ENCODE measurements at places on chromosomes 16 and 17. TPM values are rescaled to one million over a fixed set of nuclear protein-coding genes. Genes with fewer than 3 reads are reported as not detected.
A peak's percentile ranks its signal among the peaks of the same experiment; 100 is the strongest.

DNA sequence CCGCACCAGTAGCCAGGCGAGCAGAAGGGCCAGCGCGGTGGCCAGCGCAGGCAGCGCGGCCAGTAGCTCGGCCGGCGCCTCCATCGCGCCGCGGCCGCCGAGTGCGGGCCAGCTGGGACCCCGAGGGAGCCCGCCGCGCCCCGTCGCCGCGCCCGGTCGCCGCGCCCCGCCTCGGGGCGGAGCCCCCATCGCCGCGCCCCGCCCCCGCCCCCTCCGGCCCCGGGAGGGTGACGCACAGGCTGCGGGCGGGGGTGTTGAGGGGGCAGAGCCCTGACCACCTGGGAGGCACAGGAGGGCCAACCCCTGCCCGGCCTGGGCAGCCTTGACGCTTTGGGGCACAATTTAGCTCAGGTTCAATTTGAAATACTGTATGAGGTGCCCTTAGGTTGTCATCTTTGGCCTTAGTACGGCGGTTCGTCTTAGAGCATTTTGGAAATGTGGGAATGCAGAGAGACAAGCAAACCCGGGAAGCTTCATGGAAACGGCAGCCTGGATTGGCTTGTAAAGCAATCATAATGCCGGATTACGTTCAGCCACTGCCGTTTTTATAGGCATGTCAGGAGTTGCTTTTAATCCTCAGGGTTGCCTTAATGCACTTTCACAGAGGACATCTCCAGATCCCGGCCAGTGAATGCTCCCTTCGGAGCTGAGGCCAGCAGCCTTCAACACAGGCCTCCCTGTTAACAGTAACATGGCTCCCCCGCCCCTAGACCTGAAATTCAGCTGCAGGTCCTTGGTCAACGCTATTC, at the start of gene MXRA7:
TSS of gene MXRA7 (minus strand) at position 103 of the 749 bp plus-strand sequence. CDS start at position 84, 19 bp downstream.
- DNase-seq: peak; percentile 43

DNA sequence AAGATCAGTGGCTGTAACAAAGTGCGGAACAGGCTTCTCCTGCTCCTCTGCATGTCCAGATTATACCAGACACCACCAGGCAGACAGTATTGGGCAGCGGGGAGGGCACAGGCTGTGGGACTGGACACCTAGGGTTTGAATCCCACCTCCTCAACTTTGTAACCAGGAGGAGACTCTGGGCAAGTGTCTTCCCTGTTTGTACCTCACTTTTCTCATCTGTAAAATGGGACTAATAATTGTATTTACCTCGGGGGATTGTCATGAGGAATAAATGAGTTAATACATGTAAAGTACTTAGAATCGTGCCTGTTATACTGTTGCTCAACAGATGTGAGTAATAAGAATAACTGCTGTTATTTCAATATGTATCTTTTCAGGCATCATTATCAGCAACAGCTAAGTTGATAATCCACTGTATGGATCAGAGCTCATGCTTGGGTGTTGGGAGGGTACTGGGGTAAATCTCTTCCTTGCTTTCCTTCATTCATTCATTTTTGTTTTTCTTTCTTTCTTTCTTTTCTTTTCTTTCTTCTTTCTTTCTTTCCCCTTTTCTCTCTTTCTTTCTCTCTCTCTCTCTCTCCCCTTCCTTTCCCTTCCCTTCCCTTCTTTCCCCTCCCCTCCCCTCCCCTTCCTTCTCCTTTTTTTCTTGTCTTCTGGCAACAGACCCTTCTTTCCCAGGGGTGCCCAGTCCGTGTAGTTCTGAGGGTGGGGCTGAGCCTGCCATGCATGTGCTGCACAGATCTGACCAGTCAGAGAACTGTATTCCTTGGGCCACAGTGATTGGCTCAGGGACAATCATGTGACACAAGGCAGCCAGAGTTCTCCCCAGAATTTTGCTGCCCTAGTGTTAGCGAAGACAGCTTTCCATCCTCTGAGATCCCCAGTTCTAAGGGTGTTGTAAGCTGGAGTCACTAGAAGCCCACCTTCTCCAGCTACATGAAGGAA, 25.3 kb upstream of the BRD7 start:
- no peak for DNase-seq

- no peak for DNase-seq
These were observed 209.2 kb downstream of the PARN start for GRCh38 chr16:14420721-14421488.

GRCh38 chr16:21723532-21723931, 59.8 kb downstream of the OTOA start:
- DNase-seq: no peak

SCARF1 gene
- 2.5 TPM for total RNA-seq

Data from HT1080 (cell line).